ENCODE measurements at places on chromosomes 16 and 17.

DNA sequence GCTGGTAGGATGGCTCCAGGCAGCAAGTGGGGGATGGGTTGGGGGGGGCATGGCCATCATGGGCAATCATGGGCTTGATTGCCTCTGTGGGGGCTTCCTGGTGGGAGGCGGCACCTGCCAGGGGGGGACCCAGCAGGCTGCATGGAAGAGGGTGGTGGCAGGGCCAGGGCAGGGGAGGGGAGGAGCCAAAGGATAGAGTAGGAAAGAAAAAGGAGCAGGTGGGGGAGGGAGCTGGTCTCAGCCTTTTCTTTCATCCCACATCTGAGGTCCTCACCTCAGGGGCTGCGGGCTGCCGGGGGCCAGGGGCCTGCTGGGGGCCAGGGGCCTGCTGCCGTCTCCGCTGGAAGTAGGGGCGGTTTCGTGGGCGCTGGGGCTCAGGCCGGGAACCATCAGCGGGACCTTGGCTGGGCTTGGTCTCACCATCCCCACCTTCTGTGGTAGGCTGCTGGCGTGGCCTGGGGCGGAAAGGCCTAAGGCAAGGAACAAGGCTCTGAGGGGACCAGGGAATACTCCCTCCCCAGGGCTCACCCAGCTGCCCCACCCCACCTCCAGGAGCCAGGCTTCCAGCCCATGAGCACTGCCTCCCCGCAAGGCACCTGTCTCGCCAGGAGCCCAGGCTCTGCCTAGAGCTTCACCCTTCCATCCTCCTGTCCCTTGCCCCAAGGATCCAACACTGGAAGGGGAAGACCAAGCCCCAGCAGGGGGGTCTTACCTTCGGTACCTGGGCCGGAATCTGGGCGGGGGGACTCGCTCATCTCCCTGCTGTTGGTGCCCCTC lies 5.0 kb downstream of the YBX2 start:
- no peak for DNase-seq

DNA sequence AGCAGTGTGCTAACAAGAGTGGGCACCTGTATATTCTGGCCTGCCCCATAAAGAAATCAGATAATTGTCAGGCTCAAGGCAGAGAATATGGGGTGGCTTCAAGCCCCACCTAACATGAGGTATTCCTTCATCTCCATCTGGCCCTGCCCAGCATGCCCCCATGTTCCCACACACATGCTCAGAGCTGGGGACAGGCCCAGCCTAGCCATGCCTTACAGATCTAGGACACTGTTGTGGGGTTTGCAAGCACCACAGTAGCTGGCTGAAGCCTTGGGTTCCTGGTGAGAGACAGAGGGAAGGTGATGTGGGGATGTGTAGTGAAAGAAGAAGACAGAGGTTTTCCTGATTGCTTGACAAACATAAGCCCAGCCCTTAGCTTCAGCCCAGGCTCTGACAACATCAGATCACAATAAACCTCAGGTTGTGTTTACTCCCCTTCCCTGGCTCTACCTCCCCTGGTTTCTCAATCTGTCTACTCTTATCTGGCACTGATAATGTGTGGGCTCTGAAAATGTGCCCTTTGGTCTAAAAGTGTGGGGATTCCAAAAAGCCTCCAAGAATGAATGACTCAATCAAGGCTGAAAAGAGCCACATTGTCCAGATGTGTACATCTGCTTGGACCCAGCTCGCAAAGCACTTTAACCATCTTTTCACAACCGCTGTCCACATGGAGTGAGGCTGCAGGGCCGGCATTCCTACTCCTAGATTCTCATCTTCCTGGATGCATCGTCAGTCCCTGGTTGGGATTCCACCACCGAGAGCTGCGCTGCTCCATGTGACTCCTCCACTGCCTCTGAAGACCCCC lies 34.4 kb downstream of the CDRT4 start:
- DNase-seq = peak; percentile 18

DNA sequence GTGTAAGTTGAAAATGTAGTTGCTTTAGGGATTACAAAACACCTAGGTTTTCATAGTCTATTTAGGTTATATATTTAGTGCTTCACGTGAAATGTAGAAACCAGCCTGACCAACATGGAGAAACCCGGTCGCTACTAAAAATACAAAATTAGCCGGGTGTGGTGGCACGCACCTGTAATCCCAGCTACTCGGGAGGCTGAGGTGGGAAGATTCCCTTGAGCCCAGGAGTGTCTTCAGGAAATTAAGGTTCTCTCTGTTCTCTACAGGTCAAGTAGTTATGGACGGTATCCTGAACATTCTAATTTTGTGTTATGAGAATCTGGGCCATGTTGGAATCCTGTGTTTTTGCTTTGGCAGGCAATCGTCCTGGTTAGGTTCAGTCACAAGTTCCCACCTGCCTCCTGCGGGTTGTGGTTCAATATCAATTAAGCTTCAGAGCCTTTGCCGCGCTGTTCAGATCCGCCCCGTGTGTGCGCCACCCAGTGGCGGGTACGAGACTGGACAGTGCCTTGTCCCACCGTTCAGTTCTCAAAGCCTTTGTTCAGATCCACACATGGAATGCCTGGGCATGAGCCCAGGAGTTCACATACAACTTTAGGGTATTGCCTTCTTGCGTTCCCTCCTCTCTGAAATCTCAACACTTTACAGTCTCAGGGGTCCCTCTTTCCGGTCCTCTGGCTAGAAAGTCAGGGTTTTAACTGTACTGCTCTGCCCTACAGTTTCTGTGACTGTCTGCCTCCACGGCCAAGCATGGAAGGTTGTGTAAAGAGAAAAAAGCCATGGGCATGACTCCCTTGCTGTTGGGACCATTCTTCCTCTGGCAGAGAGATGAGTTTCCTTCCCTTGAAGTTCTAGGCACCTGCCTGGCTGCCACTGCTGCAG lies 41.7 kb downstream of the HEATR6 start:
- peak; percentile 70 for DNase-seq

GRCh38 chr17:70523426-70523825 lies 354.1 kb downstream of the KCNJ2 start:
- DNase-seq = no peak

GRCh38 chr16:15866451-15866850 lies 9.6 kb upstream of the MYH11 start:
- no peak for DNase-seq

DNA sequence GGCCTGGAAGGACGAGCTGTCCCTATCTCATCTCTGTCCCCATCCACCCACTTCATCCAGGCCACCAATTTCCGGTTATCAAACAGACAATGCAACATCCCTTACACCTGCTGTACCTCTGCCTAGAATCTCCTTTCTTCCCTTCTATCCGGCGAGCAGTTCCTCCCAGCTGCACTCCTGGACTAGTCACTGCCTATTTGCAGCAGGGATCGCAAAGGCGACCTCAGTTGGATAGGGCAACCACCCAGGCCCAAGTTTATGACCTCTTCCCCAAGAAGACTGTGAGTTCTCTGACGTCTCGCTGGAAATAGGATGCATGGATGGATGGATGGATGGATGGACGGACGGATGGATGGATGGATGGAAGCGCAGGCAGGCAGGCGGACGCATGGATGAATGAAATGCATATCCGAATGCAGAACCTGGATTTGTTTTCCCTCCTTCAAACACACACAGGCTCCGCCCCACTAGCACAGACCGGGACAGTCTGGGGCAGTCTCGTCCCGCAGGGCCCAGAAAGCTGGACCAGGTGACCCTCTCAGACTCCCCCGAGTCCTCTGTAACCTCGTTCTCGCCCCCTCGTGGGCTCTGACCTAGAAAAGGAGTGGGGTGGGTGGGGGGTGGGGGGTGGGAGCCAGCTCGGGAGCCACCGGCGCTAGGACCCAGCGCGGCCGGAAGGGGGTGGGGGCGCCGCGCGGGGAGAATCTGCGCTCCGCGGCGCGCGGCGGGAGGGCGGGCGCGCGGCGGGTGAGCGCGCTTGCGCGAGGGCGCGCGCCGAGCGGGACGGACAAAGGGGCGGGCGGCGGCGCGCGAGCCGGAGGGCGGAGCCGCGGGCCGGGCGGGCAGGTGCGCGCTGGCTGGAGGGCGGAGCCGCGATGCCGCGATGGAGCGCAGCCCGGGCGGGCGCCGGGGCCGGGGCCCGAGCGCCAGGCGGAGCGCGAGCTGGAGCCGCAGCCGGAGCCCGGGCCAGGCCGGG lies at the start of gene SBK1:
TSS of gene SBK1 (plus strand) at position 875 of the 976 bp plus-strand sequence. CDS start 24,867 bp downstream, outside the sequence.
- peak; percentile 45 for DNase-seq

DNA sequence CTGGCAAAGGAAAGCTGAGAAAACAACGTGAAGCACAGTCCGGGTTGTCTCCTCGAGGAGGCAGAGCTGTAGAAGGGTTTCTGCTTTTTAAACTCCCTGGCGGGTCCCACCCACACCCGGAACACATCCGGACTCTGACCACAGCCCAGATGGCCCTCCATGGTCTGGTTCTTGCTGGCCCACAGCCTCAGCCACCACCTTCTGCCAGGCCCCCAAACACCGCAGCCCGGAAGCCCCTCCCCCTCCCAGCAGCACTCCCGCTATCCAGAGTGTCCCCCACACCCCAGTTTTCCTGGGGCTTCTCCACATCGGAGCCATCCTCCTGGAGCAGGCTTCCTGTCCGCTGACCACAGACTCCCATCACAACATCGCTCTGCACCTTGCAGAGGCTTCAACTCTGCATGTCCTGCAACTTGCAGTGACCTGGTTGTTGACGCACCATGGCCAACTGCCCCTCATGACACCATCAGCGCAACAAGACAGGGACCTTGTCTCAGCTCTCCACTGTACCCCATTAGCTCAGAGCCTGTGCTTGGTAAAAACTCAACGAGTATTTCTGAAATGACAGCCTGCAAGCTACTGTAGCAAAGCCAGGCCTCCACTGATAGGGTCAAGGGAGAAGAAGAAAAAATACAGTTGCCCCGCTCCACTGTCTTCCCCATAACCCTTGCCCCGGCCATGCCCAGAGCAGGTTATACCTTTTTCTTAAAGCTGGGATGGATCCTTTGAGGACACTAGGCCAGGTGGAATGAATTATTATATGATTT lies 129.8 kb downstream of the C16orf78 start:
- DNase-seq = no peak

DNA sequence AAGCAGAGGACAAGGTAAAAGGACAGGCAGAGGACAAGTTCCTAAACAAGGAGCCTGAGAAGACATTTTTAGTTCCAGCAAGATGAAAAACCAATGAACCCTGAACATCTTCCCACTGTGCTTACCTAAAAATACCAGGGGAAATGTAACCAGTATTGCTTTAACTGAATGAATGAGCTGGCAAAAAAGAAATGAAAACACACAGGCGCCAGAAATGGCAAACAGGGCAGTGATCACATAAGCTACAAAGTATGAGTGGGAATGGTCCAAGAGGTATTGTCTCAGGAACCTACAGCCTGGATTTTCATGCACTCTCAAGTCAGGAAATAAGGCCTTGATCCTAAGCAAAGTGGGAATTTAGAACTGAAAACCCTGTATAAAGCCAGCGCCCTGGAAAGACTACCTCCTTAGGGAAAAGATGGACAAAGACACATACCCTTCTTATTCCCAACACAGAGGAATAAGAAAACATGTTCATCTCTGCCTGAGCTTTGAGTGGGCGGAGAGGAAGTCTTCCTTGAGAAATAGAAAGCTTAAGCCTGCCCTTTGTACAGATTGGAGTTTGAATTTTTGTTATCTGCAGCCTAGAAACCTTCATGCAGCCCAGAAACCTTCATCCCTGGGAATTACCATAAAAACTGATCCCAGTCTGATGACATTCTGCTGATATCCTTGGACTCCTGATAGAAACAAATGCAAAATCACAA lies 2.1 kb downstream of the CMTM2 start:
- peak; percentile 46 for DNase-seq

DNA sequence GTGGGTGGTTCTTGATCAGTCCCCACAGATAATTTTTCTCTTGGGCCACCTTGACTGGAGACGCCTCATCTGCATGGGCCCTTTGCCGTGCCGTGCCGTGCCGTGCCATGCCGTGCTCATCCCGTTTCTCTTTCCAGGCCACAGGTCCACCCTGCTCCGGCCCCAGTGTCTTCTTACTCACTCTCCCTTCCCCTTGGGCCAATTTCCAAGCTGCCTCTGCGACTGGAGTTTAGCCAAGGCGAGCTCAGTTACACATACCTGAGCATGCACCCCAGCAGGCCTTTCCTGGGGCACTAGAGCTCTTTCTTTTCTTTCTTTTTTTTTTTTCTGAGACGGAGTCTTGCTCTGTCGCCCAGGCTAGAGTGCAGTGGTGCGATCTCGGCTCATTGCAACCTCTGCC lies 40.5 kb upstream of the MGAT5B start:
- DNase-seq = no peak

- no peak for DNase-seq
These were observed 16.3 kb upstream of the ATP2A3 start for GRCh38 chr17:3980381-3981014.

GRCh38 chr17:1145311-1145986 lies 34.3 kb downstream of the ABR start:
- DNase-seq = no peak

DNA sequence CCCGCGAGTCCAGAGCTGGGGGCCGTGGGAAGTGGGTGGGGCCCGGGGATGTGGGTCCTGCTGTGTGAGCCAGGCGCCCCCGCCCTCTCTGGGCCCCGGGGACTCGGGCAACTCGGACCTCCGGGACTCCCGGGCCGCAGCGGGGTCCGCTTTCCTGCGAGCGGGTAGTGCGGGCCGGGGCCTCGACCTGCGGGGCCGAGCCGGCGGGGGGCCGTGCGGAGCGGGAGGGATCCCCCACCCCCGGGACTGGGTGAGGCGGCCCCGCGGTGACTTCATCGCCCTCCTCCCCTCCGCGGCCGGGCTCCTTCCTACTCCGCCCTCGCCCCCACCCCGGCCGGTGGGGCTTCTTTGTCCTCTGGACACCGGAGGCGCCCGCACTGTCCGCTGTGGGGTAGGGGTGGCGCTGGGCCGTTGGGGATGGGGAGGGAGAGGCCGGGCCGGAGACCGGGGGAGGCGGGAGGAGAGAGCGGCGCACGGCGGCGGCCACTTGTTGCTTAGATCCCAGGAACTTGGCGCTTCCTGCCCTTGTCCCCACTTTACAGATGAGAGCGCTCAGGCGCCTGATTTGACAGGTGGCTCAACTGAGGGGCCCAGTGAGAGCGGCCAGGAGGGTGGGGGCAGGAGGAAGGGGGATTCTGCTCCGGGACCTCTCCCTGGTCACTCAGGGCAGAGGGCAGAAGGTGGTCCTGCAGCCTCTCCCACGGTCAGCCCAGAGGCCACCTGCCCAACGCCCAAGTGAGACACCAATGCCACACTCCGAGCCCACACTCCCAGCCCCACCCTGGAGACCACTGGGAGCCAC lies 874 bp downstream of the CMTM3 start:
- peak; percentile 39 for DNase-seq

- DNase-seq = no peak
These were observed 603 bp upstream of the MRTFB start for GRCh38 chr16:14070555-14070876.

- DNase-seq = no peak
These were observed 44.8 kb downstream of the CDYL2 start for GRCh38 chr16:80759419-80760162.

- DNase-seq = peak; percentile 10
These were observed 55.4 kb upstream of the ENDOV start for GRCh38 chr17:80359422-80360110.

- peak; percentile 63 for DNase-seq
These were observed 25.4 kb downstream of the DNAJA2 start for GRCh38 chr16:46947900-46948547.

GRCh38 chr17:36071751-36072150 lies 7.7 kb downstream of the CCL18 start:
- DNase-seq = no peak
